Caudate nucleus (tissue), 63 donors: ENCODE measurements at places on chromosomes 7 and 10.
A peak's percentile ranks its signal among the peaks of the same experiment; 100 is the strongest.

- DNase-seq, result no peak
Observed at GRCh38 chr10:19491166-19491565, 325.1 kb upstream of the PLXDC2 start.

DNA sequence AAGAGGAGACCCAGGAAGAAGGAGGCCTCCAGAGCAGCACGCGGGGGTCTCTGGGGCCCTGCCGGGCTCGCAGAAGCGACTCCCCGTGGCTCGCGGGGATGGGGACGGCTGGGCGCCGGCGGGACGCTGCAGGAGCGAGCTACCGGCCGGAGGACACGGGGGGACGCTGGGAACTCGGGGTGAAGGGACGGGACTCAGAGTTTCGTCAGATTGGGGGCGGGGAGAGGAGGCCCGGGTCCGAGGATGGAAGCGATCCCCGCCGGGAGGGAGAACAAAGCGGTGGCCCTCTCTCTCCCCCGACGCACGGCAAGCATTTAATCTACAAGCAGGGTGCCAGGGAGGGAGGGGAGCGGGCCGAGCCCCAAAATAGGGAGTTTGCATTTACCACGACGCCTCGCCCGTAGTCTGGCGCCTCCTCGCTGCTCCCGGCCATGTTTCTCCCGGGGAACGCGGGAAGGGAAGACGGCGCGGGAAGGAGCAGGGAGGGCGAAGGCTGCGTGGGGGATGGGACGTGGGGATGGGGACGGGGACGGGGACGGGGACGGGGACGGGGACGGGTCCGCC, at the start of gene PRTFDC1:
TSS of gene PRTFDC1 (minus strand) at position 464 of the 564 bp plus-strand sequence. CDS start at position 433, 31 bp downstream.
- peak; percentile 63 for DNase-seq

- no peak for DNase-seq
Observed at GRCh38 chr7:130959743-130960207, 225.8 kb upstream of the KLF14 start.

GRCh38 chr10:3781468-3782145, 3.4 kb downstream of the KLF6 start:
- DNase-seq, result no peak

GRCh38 chr7:16347066-16347826, 74.1 kb downstream of the CRPPA start:
- DNase-seq, result no peak

GRCh38 chr7:101208794-101209193, 8.0 kb upstream of the MOGAT3 start:
- no peak for DNase-seq

GRCh38 chr7:78968951-78969350, 484.5 kb downstream of the MAGI2 start:
- DNase-seq, result no peak

DNA sequence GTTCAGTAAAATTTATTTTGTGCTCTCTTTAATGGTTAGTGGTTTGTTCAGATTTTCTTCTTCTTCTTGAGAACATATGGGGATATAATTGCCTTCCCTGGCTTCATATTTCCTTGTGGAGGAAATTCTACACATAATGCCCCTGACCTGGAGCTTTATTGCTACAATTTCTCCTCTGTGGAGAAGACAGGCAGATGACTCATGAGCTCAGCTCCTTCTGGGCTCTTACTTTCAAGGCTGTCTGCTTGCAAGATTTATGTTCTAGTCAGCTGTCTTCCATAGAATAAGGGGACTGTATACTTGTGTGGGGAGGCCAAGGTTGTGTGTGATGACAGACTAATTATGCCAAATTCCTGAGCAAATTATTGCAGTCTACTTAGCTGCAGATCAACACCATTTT, 1.6 kb downstream of the LRRD1 start:
- no peak for DNase-seq

GRCh38 chr10:75845176-75845947, 413.9 kb downstream of the LRMDA start:
- no peak for DNase-seq

GRCh38 chr7:50190776-50191175, 97.7 kb upstream of the ZPBP start:
- DNase-seq, result no peak

GRCh38 chr7:73766556-73767229, 3.4 kb downstream of the CLDN3 start:
- no peak for DNase-seq

- DNase-seq, result no peak
Observed at GRCh38 chr10:72124989-72125388, 36.6 kb upstream of the SPOCK2 start.

DNA sequence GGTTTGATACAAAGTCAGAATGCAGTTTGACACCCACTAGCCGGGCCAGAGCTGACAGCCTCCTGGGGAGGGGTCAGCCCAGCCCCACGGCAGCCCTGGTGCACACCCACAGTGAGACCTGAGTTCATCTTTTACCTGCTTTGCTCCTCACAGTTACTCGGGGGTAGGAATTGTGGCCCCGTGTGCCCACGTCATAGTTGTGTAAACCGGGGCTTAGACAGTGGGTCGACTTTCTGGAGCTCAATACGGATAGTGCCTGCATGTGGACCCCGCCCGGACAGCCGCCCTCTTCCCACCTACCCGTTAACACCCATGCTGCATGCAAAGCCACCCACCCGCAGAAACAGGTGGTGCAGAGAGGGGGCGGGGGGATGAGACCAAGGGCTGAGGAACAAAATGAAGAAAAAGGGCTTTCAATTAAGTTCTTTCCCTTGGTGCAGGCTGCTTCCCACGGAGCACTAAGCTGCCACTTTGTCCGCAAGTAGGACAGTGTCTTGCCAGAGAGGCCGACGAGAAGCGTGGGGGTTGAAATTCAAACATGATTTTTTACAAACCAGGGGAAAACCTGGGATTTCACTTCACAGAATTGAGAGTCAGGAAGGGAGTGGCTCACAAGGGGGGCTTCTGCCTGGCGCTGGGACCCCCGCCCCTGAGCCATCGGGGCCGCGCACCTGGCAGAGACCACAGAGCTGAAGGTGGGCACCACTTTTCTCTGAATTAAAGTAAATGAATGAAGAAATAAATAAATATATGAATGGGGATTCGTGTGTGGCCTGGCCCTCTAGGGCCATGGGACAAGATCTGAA, 24.6 kb upstream of the FOXL3 start:
- DNase-seq, result no peak

DNA sequence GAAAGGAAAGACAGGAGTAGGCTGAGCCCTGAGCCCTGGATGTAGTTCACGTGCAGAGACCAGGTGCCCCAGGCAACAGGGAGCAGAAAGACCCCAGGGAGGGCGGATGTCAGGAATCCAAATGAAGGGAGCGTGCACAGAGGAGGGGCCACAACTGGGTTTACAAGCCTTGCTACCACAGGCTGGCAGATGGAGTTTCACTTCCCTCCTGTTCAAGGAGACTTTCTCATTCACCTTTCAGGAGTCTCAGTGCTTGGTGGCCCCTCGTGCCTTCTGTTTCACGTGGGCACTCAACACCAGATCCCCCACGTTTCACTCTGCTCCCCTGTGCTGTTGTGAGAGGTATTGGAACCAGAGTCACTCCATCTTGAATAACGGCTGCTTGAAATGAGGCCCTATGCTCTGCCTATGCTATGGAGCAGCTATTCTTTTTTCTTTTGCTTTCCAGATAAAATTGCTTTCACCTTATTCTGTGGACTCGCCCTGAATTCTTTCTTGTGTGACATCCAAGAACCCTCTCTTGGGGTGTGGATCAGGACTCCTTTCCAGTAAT, 601.4 kb upstream of the IGFBP3 start:
- no peak for DNase-seq

- no peak for DNase-seq
Observed at GRCh38 chr10:123891144-123892071, at the start of gene CPXM2. TSS of gene CPXM2 (minus strand) at chr10:123891807. CDS start at chr10:123891659, 148 bp downstream.

GRCh38 chr7:264541-265191, 25.3 kb upstream of the FOXL3 start:
- no peak for DNase-seq

GRCh38 chr10:123393170-123393569, 239.0 kb downstream of the BUB3 start:
- no peak for DNase-seq

- DNase-seq, result no peak
Observed at GRCh38 chr10:52245547-52245946, 68.5 kb upstream of the DKK1 start.

GRCh38 chr10:25125201-25125611, 49.6 kb upstream of the GPR158 start:
- peak; percentile 54 for DNase-seq

DNA sequence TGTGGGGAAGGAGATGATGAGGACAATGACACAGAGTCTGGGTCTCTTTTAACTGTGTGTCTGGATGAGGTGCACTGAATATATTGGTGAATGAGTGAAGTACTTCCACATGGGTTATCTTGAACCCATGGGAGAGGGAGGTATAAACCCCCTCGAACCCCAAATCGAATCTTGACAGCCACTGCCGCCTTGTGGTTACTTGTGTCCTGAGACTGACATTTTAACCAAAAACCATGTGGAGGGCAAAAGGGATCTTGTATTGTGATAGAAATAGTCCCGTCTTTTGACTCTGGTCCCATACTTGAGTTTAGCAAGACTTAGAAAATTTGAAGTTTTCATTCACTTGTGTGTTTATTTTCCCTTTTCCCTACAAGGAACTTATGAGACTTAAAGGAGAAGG, 283.3 kb downstream of the PHTF2 start:
- no peak for DNase-seq

DNA sequence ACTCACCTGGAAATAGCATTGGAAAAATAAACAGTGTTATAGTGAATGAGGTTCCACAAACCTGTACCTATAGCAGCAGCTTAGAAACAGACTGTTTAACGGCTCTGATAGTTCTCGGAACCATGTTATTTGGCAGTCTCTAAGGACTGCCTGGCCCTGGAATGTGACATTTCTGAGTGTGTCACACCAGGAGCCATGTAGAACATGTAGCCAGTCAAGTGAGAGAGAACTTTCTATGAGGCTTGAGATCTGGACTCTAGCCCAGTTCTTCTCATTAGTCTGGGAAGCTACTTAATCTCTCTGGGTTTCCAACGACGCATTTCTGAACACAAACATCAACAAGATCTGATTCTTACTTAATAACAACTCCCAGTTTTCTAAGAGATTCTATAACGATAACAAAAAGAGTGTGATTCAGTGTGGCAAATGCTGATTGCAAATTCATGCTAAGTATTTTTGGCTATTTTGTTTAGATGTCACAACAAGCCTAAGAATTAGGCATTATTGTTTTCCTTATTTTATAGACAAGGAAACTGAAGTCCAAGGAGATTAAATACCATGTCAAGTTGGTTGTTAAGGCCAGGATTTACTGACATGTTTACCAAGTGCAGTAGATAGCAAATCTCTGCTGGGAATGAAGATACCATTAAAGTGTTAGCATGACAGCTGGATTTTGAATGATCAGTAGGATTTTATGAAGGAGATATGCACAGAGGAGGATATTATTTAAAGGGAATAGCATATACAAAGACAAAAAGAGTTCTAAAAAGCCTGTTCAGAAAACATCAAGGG, 47.2 kb downstream of the APBB1IP start:
- DNase-seq, result no peak

- DNase-seq, result no peak
Observed at GRCh38 chr7:128215739-128216138, 25.3 kb upstream of the LEP start.

DNA sequence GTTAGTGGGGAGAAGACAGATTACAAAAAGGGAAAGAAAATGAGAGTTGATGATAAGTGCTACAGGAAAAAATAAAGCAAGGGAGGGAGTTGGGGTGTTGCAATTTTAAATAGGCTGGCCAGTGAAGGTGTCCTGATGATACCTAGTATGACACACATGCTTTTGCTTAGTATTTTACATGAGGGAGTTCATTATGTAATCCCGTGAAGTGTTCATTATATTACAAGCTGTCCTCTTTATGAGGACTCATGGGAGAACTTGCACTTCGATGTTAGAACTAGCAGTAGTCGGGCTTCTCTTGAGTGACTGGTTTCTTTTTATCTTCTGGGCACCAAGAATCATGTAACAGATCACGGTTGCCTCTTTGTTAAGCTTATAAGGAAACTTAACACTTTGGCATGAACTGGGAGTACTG, 102.3 kb upstream of the MTPN start:
- DNase-seq, result no peak

DNA sequence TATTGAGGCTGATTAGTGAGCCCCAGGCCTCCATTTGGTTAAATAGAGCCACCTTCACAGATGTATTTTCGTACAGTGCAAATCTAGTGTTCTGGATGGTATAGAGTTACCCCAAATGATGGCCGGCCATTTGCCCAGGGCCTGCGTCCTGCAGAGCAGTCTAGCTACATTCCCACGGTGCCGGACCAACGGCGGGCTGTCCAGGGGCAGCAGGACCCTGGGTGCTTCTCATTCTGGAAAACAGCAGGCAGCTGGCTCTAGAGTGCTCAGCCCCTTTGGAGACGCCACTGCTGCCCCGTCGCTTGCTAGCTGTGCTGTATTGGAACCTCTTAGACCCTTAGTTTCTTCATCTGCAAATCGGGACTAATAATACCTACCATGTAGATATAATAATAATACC, 149.1 kb downstream of the RGS10 start:
- DNase-seq, result no peak

DNA sequence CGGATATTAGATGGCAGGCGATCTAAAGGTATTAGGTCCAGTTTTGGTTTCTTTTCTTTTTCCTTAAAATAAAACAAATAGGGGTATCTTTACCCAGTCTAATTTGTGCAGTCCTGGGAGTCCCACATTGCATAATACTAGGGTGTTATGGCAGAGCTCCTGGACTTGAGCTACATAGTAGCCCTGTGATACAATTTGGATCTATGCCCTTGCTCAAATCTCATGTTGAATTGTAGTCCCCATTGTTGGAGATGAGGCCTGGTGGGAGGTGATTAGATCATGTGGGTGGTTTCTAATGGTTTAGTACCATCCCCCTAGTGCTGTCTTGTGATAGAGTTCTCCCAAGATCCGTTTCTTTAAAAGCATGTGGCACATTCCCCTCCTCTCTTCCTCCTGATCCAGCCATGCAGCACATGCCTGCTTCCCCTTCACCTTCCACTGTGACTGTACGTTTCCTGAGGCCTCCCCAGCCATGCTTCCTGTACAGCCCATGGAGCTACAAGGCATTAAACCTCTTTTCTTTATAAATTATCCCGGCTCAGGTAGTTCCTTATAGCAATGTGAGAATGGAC, 141.9 kb downstream of the RPS24 start:
- DNase-seq, result no peak

GRCh38 chr10:126027692-126028091, 131.3 kb downstream of the FANK1 start:
- DNase-seq, result no peak

DNA sequence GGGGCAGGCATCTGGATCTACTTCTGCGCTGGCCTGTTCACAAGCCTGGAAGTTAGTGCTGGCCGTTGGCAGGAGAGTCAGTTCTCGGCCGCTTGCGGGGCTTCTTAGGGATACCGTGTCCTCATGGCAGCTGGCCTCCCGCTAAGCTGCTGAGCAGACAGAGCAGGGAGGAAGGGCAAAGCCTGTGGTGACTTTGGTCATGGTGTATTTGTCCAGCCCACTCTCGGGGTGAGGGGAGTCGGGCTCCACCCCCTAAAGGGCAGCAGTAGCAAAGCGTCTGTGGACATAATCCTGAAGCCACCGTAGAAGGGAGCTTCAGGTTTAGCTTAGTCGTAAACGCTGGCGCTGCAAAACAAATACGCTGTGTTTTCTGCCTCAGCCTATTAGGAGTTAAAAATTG, 12.2 kb downstream of the UBE3C start:
- no peak for DNase-seq
